ENCODE measurements at places on chromosomes 1 and 21. TPM values are rescaled to one million over a fixed set of nuclear protein-coding genes. Genes with fewer than 3 reads are reported as not detected.

DNA sequence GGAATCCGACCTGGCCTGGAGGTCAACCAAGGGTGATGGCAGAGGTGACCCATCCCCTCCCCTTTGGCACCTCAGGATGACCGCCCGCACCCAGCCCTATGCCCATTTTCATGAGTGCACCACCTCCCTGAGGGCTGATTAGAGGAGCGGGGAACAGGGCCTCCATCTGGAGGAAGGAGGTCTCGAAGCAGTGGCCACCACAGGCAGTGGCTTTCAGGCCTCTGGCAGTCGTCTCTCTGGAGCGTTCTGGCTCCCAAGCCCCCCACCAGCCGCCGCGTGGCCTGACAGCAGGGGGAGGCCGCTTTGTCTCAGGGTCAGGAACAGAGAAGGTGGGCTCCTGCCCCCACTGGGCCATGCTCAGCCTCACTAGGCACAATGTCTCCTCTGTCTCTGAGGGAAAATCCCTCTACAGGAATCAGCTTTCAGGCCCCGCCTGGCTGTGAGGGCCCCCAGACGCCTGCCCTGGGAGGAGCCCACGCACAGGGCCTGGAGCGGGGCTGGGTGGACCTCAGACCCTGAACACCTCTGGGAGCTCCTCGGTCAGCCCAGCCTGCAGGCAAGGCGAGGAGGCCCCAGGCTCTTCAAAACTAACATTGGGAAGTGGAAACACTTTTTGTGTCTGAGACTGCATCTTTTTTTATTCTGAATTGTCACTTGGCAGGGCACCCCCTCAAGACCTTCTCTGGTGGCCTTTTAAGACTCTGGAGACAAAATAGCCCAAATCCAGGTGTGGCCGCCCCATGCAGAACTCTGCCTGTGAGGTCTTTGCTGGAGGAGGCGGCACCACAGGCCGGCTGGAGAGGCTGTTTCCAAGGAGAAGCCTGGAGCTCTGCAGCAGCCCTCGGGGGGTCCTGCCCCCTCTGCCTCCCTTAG, 127.7 kb upstream of the ARHGEF16 start:
- peaks cover 5% of the 10 kb centered on the region for H3K36me3 ChIP-seq

DNA sequence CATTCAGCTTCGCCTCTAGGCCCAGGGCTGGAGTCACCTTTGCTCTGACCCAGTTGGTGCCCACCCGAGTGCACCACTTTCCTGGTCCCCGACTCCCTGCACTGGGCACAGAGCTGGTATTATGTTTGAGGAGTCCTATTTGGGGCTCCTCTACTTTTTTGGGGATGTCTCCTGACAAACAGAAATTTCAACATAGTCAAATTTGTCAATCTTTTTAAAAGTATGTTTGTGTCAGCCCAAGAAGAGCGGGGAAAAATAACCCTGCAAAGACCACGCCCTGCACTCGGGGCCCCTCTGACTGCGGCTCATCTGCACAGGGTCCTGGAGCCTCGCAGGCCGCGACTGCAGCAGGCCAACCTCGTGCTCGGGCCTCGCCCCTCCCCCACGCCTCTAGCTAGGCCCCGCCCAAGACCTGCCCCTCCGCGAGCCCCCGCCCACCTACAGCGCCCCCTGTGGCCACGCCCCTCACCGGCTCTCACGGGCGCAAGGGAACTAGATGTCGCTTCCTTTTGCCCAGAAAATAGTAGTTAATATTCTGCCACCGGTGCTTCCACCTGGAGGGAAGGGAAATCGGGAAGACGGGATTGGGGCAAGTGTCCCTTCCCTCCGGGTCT, 11.4 kb downstream of the FAM229A start:
- peak overlapping the region; percentile 86 for H3K4me3 ChIP-seq
- H3K36me3 ChIP-seq = peaks cover 4% of the 10 kb centered on the region
- H3K27me3 ChIP-seq = peaks cover 23% of the 10 kb centered on the region
- H3K4me1 ChIP-seq = peaks cover 36% of the 10 kb centered on the region

DNA sequence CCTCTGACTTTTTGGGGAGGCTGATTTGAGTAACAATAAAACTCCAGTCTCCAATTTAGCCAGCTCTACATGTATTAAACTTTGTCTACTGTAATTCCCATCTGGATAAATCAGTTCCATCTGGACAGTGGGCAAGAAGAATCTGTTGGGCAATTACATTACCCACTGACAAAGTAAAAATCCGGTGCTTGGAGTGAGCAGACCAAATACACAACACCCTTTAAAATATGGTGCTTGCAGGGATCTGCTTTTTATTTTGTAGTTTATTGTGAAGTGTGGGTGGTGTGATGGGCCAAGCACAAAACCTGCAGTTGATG, 8.9 kb upstream of the CD55 start:
- no peaks in the 10 kb centered on the region for H3K4me1 ChIP-seq
- no peak overlapping the region for H3K27ac ChIP-seq
- no peak for DNase-seq
- no peaks in the 10 kb centered on the region for H3K27me3 ChIP-seq
- no peaks in the 10 kb centered on the region for H3K36me3 ChIP-seq
- no peak overlapping the region for H3K4me3 ChIP-seq

GRCh38 chr1:42186152-42186551, 21.6 kb upstream of the GUCA2A start:
- H3K27ac ChIP-seq = no peak overlapping the region
- H3K4me3 ChIP-seq = no peak overlapping the region
- DNase-seq = no peak
- H3K27me3 ChIP-seq = peaks cover 2% of the 10 kb centered on the region
- H3K4me1 ChIP-seq = no peaks in the 10 kb centered on the region
- no peaks in the 10 kb centered on the region for H3K36me3 ChIP-seq

GRCh38 chr1:28127617-28128257, 39.3 kb upstream of the EYA3 start:
- DNase-seq = no peak
- H3K36me3 ChIP-seq = no peaks in the 10 kb centered on the region
- no peak overlapping the region for H3K4me3 ChIP-seq
- no peaks in the 10 kb centered on the region for H3K4me1 ChIP-seq

DNA sequence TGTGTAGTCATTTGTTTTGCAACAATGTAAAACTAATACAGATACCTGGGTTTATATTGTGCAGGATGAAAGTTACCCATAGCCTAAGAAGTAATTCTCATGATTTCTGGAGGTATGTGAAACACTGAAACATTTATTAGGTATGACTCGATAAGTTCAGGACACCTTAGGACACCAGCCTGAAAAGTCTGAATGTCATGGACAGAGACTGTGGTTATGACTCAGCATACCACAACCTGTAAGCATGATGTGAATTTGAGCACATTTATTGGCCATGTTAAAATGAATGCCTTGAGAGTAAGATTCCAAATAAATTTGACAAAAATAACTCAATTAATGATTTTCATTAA, 1471.7 kb upstream of the B3GALT2 start:
- no peaks in the 10 kb centered on the region for H3K36me3 ChIP-seq
- no peaks in the 10 kb centered on the region for H3K4me1 ChIP-seq
- peaks cover 3% of the 10 kb centered on the region for H3K27me3 ChIP-seq
- no peak overlapping the region for H3K4me3 ChIP-seq

DNA sequence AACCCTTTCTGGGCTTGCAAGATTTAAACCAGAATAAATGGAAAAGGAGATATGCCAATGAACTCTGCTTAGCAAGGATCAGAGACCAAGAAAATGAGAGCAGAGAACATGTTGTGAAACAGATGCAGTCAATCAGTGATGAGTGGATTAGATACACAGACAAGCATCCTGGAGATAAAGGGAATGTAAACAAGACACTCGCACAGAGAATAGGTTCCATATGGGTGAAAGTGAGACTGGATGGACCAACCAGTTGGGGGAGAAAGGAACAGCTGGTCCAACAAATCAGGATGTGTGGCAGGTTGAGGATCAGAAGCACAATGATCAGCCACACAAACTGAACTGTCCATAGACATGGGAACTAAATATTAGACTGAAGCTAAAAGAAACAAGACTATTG, 338.2 kb downstream of the ASTN1 start:
- H3K27ac ChIP-seq = no peak overlapping the region
- peaks cover 8% of the 10 kb centered on the region for H3K4me1 ChIP-seq
- no peak overlapping the region for H3K4me3 ChIP-seq
- no peaks in the 10 kb centered on the region for H3K27me3 ChIP-seq
- no peak for DNase-seq

CLEC20A gene
- not detected for total RNA-seq

DNA sequence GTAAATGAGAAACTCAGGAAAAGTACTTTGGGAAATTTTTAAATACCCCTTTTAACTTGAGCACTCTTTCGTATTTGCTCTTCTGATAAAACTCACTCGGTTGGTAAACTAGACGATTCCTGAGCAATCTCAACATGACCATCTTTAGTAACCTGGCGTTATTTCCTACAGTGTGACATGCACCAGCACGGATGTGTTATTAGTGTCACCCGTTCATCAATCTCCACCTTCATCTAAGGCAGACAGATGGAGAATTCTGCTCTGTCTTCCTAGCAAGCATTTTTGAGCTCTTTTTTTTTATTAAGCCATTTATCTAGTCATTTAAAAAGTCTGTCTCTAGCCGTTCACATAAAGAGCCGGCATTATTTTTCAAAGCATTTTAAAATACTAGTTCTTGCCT, 155.2 kb downstream of the DISP1 start:
- H3K4me3 ChIP-seq = no peak overlapping the region
- H3K4me1 ChIP-seq = no peaks in the 10 kb centered on the region
- DNase-seq = no peak

- no peak overlapping the region for H3K4me3 ChIP-seq
- no peaks in the 10 kb centered on the region for H3K27me3 ChIP-seq
- H3K27ac ChIP-seq = no peak overlapping the region
- H3K36me3 ChIP-seq = no peaks in the 10 kb centered on the region
Observed at GRCh38 chr1:171869097-171869496, 27.8 kb downstream of the DNM3 start.

EPHA2 gene
- 0.29 TPM for total RNA-seq

GRCh38 chr1:189275796-189276195, 1201.9 kb downstream of the BRINP3 start:
- no peaks in the 10 kb centered on the region for H3K36me3 ChIP-seq
- no peak overlapping the region for H3K4me3 ChIP-seq
- H3K27me3 ChIP-seq = no peaks in the 10 kb centered on the region
- H3K4me1 ChIP-seq = no peaks in the 10 kb centered on the region
- no peak overlapping the region for H3K27ac ChIP-seq

GRCh38 chr1:237681210-237681609, 209.5 kb downstream of the ZP4 start:
- no peaks in the 10 kb centered on the region for H3K27me3 ChIP-seq
- H3K36me3 ChIP-seq = no peaks in the 10 kb centered on the region
- H3K4me1 ChIP-seq = peaks cover 2% of the 10 kb centered on the region

GRCh38 chr1:12604114-12604874, 13.7 kb downstream of the DHRS3 start:
- no peak for DNase-seq
- H3K4me1 ChIP-seq = no peaks in the 10 kb centered on the region
- H3K27me3 ChIP-seq = peaks cover 3% of the 10 kb centered on the region
- H3K27ac ChIP-seq = no peak overlapping the region

SLC30A2 gene
- total RNA-seq = not detected

GRCh38 chr1:83554174-83554573, 444.8 kb downstream of the TTLL7 start:
- H3K4me1 ChIP-seq = no peaks in the 10 kb centered on the region
- H3K36me3 ChIP-seq = no peaks in the 10 kb centered on the region
- H3K27ac ChIP-seq = no peak overlapping the region
- H3K27me3 ChIP-seq = no peaks in the 10 kb centered on the region
- no peak overlapping the region for H3K4me3 ChIP-seq
- DNase-seq = no peak

- H3K36me3 ChIP-seq = no peaks in the 10 kb centered on the region
- H3K27ac ChIP-seq = no peak overlapping the region
- DNase-seq = peak; percentile 74
- H3K4me1 ChIP-seq = peaks cover 37% of the 10 kb centered on the region
- H3K27me3 ChIP-seq = peaks cover 9% of the 10 kb centered on the region
Observed at GRCh38 chr1:159211331-159212136, 6.9 kb downstream of the ACKR1 start.

DNA sequence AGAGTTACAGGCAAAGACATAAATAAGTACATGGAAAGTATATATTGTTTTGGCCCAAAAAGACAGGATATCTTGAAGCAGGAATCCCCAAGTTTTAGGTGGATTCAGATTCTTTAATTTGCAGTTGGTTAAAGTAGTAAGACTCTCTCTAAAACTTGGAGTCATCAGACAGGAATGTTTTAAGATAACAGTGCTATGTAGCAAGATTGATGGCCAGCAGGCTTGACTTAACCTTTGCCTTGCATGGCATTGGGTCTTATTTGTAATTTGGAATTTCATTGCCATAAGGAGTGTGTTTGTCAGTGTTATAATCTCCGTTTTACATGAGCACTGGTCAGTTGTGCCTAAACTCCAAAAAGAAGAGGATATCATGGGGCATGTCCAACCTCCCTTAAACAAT, 727.6 kb upstream of the CHRM3 start:
- H3K27ac ChIP-seq = no peak overlapping the region
- H3K4me3 ChIP-seq = no peak overlapping the region
- H3K4me1 ChIP-seq = no peaks in the 10 kb centered on the region
- no peaks in the 10 kb centered on the region for H3K36me3 ChIP-seq
- DNase-seq = no peak

- H3K4me1 ChIP-seq = peaks cover 10% of the 10 kb centered on the region
- no peak overlapping the region for H3K4me3 ChIP-seq
- H3K36me3 ChIP-seq = no peaks in the 10 kb centered on the region
- no peak for DNase-seq
- no peak overlapping the region for H3K27ac ChIP-seq
Observed at GRCh38 chr1:108644984-108645383, 15.9 kb downstream of the HENMT1 start.

AGT gene
- 6.3 TPM for total RNA-seq

- no peak overlapping the region for H3K4me3 ChIP-seq
- no peak overlapping the region for H3K27ac ChIP-seq
- no peaks in the 10 kb centered on the region for H3K4me1 ChIP-seq
- DNase-seq = no peak
Observed at GRCh38 chr1:118615066-118615465, 373.1 kb downstream of the TBX15 start.

All from glutamatergic neuron (in vitro differentiated cells).